ENCODE measurements at places on chromosomes 4 and X.

DNA sequence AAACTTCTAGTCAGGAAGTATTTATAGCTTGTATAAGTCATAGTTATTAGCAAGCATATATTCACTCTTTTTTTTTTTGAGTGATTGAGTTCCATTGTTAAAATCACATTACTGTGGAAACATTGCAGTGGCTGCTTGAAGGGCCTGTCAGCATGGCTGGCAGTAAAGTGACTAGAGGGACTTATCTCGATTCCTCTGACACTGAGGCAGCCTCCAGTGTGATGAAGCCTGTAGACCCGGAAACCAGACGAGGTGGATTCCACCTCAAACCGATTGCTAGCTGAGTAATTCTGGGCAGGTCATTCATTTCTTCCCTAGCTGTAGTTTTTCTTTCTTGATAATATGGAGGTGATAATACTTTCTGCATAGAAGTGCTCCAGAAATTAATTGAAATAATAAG is 4.7 kb downstream of the FAM149A start:
- no peak for DNase-seq

DNA sequence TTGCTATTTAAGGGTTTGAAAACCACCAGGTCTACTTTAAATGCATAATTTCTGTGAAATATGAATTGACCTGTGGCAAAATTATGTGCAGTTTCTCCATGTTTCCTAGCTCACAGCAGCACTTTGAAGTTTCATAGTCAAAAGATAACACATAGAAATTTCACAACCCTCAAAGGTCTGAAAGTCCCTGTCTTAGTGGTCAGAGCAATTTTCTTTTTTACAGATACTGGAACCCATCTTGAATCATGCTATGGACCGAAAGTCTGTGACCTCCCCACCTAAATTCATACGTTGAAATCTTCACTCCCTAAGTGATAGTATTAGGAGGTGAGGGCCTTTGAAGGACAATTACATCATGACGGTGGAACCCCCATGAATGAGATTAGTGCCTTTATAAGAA is 240.4 kb upstream of the BMP3 start:
- no peak for DNase-seq

DNA sequence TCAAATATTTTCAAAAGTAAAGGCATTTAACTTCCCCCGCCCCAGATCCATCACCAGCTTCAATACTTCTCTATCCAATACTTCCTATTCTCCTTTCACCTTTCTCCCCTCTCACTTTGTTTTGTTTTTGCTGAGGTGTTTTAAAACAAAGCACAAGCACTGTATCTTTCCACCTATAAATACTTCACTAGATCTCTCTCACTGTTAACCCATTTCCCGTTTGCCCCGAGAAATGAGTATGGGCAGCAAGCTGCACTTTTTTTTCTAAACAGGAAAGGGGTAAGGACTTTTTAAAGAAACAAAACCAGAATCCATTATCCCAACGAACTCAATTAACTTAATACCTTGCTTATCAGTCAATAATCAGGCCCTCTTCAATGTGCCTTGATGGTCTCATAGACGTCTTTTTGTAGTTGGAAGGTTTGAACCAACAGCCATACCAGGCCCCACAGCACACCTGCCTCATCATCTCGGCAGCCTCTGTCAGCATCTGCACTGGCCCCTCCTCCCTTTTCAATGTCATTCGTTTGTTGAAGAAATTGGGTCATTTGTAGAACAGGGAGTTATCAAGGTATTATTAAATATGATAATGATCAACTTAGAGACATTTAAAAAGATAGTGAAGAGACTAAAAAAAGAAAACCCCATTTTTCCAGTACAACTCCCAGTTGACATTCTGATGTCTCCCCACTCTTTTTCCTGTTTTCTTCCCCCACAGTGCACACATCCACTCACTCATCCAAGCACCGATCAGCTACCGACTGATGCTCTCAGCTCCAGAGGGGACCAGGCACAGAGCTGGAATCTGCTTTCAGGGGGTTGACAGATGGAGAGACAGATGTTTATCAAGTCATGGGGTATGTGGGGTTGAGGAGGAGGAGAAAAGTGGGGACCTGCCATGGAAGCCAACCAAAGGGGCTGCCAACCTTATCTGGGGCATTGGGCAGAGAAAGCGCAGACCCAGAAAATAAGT is 25.8 kb downstream of the CRMP1 start:
- DNase-seq = no peak

- DNase-seq = no peak
Observed at GRCh38 chr4:20528508-20528907, 171.8 kb upstream of the PACRGL start.

- DNase-seq = no peak
Observed at GRCh38 chr4:75989846-75990528, 758 bp downstream of the SDAD1 start.

DNA sequence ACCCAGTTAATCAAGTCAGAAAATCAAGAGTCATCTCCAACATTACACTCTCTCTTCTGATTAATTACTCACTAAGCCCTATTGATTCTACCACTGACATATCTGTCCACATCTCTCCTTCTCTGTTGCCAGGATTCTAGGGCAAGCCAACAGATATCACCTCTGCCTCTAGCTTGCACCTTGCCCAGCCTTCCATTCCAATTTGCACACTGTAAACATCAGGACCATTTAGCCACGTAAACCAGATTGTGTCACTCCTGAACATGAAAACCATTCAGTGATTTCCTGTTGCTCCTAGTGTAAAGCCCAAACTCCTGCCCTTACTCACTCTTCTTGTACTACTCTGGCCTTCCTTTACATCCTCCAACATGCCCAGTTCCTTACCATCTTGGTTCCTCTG is 68.0 kb upstream of the PLS3 start:
- no peak for DNase-seq

DNA sequence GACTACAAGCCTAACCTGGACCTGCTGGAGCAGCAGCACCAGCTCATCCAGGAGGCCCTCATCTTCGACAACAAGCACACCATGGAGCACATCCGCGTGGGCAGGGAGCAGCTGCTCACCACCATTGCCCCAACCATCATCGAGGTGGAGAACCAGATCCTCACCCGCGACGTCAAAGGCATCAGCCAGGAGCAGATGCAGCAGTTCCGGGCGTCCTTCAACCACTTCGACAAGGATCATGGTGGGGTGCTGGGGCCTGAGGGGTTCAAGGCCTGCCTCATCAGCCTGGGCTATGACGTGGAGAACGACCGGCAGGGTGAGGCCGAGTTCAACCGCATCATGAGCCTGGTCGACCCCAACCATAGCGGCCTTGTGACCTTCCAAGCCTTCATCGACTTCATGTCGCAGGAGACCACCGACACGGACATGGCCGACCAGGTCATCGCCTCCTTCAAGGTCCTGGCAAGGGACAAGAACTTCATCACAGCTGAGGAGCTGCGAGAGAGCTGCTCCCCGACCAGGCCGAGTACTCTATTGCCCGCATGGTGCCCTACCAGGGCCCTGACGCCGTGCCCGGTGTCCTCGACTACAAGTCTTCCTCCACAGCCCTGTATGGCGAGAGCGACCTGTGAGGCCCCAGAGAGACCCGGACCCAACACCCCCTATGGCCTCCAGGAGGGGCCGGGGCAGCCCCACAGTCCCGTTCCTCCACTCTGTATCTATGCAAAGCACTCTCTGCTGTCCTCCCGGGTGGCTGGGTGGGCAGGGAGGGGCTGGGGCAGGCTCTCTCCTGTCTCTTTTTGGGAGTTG is 486.2 kb downstream of the TRAM1L1 start:
- DNase-seq = no peak

DNA sequence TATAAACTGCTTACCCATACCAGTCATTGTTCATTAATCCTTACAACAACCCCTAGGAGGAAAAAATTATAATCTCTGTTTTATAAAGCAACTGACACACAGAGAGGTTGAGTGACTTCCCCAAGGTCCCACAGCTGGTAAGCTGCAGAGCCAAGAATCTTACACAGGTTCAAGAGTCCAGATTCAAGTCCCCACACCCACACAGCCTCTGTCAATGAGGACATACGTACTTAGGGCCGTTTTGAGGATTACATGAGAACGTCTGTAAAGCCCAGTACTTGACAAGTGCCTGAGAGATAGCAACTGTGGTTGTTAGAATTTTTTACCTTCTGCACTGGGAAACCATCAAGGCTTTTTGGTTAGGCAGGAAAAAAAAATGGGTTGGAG is 556 bp upstream of the SLC25A43 start:
- DNase-seq = no peak

Measured in KBM-7 (cell line).